ENCODE measurements at places on chromosomes 7 and 10.

DNA sequence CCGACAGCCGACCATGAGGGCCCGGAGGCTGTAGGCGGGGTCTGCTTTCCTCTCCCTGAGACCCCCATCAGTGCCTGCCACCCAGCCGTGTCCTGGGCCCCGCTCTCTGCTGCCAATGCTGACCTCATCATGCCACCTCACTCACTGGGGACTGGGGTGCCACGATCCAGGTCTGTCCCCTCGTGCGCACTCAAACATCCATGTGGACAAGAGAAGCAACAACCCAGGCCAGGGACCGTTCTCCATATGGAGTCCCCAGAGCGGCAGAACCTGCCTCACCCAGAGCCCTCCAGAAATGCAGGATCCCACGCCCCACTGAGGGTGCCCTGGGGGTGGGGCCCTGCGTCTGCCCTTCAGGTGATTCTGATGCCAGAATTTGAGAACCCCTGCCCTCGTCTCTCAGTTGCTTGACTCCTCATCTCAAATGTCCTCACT lies 210.0 kb upstream of the PPP2R2D start:
- no peak for DNase-seq

GRCh38 chr10:63337455-63338251 lies 128.1 kb downstream of the JMJD1C start:
- DNase-seq = no peak

GRCh38 chr7:13159003-13159402 lies 471.6 kb downstream of the ARL4A start:
- DNase-seq = no peak

DNA sequence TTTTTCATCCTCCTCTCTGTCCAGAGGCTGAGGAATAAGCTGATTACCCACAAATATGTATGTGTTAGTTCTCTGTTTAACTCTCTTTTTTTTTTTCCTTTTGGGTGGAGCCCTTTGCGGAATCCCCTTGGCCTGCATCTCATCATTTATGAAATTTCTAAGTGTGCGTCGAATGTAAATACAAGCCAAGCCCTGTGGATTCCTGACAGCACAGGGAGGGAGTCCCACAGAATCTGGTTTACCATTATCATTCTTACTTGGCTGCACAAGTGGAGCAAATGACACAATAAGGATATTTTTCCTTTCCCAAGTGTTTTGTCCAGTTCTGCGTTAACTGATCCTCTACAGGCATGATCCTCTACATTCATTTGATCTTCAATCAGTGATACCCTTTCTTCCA lies 11.4 kb downstream of the STK31 start:
- DNase-seq = no peak

- no peak for DNase-seq
These were observed 74.2 kb downstream of the JAZF1 start for GRCh38 chr7:28106321-28106829.

DNA sequence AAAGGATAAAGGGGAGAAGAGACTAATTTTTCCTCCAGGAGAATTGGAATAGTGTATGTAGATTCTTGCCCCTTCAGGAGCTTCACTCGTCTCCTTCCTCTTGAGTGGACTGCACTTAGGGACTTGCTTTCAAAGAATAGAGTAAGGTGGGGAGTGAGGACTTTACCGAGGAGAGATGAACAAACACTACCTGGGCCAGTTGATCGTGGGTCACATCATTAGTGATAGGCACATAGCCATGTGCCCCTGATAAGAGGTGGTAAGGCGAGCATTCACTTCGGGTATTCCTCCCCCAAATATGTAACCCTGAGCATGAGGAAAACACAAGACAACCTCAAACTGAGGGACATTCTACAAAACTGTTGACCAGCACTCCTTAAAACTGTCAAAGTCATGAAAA lies 14.6 kb upstream of the KIFBP start:
- DNase-seq = no peak

- no peak for DNase-seq
These were observed 233.8 kb downstream of the PRKG1 start for GRCh38 chr10:51308116-51308515.

DNA sequence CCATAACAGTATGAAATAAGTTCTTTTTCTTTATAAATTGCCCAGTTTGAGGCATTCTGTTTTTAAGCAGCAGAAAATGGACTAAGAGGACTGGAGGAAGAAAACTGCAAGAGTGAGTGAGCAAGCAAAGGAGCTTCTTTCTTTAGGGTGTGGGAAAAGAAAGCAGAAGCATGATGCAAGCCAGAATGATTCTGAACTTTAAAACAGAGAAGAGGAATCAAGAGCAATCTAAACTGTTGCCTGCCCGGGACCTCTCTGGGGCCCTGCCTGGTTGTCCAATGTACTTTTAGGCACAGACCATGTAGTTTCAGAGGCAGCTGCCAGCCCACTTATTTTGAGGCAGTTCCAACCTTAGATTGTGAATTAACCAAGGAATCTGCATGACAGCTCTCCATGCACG lies 186.3 kb downstream of the PLPP4 start:
- DNase-seq = no peak

Data from pulmonary artery endothelial cell (primary cell).